CD4-positive, alpha-beta T cell treated with Interleukin-10 for 1 hour (primary cell): ENCODE measurements at places on chromosomes 13 and 19.

- peak; percentile 89 for DNase-seq
Measured at GRCh38 chr19:17996826-17997316, 11.1 kb upstream of the ARRDC2 start.

- no peak for DNase-seq
Measured at GRCh38 chr13:50932091-50932490, 22.5 kb downstream of the RNASEH2B start.

GRCh38 chr13:84563611-84564010, 681.3 kb upstream of the SLITRK1 start:
- DNase-seq: no peak

DNA sequence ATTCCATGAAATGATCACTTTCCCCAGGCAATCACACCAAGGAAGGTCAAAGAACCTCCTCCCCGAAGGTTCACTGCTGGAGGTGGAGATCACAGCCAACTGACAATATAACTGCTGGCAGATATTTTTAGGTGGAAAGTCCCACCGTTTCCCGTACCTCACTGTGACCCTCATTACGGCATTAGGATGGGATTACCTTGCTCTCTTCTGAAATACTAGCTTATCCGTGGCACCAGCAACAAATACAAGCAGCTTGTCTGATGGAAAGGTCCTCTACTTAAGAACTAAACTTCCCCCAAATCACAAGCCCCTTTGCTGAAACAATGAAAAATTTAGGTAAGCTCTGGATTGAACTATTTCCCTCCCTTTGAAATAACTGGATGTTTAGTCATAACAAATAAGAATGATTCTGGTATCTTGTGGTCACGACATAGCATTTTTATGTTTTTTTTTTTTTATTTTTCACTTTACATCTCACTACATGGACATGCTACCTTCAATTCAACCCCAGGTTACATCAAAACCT, 178.9 kb downstream of the COL4A1 start:
- DNase-seq: no peak

DNA sequence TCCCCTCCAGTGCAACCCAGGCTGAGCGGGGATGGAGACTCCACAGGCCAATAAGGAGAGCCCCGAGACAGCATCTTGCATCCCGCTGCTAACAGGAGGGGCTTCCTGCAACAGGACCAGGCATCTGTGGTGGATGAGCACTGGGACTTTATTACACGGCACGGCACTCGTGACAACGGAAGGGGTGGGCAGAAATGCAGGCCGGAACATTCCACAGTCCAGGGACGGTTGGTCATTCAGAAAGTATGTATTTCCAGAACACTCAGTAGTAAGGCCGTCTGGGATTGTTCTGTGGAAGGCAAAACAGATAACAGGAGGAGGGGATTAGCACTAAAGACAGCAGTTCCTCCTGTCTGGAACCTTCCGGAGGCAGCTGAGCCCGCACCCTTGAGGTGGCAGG, 3.3 kb upstream of the TM6SF2 start:
- no peak for DNase-seq

GRCh38 chr19:56084835-56085536, 36.1 kb downstream of the ZNF787 start:
- no peak for DNase-seq

GRCh38 chr19:54009440-54009839, 18.0 kb downstream of the CACNG6 start:
- DNase-seq: no peak

- no peak for DNase-seq
Measured at GRCh38 chr19:54199401-54199800, 1.3 kb upstream of the RPS9 start.

DNA sequence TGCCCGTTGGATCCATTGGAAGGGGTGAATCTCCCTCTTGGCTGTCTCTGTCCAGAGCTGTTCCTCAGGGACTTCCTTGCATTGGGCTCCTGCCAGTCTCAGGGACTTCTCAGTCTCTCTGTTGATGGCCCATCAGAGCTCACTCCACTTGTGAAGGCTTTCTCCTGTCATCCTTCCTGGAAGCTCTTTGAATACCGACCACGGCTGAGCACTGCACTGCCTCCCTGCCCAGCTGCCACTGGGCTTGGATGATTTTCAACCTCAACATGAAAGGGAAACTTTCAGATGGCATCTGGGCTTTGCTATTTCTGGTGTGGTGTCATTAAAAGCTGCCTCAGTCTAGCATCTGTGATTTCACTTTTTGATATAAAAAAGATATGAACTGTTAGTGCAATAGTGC, 66.1 kb upstream of the ANKRD10 start:
- no peak for DNase-seq

GRCh38 chr13:61052175-61052574, 363.5 kb downstream of the PCDH20 start:
- DNase-seq: no peak

DNA sequence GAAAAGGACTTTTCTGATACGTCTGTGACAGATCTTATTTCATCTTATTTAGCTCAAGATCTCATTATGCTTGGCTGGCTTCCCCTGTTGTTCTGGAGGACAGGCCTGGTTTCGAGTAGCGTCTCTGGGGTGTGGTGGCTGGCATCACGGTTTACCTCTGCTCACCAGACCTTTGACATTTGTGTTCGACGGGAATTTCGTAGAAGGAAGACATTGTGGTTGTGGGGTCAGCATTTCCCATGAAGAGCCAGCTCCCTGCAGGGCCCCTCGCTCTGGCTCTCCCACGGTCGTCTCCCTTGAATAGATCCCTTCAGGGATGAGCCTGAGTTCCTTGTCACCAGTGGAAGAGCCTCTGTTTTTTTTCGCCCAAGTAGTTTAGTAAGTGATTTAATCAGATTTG, 78.6 kb upstream of the TEX29 start:
- DNase-seq: no peak

GRCh38 chr13:90427322-90428272, 919.9 kb upstream of the MIR17HG start:
- no peak for DNase-seq

DNA sequence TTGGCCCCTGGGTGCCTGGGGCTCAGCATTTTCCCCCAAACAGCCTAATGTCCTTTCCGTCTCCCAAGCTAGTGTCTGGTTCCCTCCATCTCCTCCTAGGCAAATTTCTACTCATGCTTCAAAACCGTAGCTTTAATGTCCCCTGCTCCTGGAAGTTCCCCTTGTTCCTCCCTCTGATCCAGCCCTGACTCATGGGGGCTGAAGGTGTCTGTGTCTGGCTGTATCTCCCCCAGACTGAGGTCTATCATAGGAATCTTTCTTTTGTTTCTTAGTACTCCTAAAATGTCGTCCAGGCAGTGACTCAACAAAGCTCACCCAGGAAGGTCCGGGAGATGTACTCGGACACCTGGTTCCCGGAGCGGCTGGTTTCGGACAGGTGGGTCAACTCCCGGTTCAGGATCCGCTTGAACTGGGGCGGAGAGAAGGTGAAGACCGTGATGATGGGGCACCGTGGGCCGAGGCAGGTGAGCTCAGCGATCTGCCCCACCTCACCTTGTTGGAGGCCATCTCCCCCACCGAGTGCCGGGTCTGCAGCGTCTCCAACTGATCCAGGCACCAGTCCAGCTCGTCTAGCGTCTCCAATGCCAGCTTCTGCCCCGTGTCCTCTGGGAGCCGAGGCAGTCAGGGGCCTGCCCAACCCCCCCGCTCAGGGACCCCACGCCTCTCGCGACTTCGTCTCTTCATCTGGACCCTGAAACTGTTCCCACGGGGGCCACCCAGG, 6.2 kb downstream of the PDE4C start:
- no peak for DNase-seq

- DNase-seq: peak; percentile 65
Measured at GRCh38 chr19:33416307-33417215, 43.1 kb downstream of the CEBPG start.

- DNase-seq: no peak
Measured at GRCh38 chr13:52782471-52783448, 43.1 kb upstream of the CNMD start.
